ENCODE measurements at places on chromosomes 11 and 22.

- DNase-seq, result no peak
These were observed 807 bp upstream of the ZNF74 start for GRCh38 chr22:20392983-20393704.

- no peak for DNase-seq
These were observed 81.7 kb upstream of the MYO18B start for GRCh38 chr22:25660336-25660735.

- no peak for DNase-seq
These were observed 581.5 kb downstream of the LRRC4C start for GRCh38 chr11:40877981-40878380.

GRCh38 chr11:72352859-72353551, 81.3 kb downstream of the CLPB start:
- peak; percentile 60 for DNase-seq

DNA sequence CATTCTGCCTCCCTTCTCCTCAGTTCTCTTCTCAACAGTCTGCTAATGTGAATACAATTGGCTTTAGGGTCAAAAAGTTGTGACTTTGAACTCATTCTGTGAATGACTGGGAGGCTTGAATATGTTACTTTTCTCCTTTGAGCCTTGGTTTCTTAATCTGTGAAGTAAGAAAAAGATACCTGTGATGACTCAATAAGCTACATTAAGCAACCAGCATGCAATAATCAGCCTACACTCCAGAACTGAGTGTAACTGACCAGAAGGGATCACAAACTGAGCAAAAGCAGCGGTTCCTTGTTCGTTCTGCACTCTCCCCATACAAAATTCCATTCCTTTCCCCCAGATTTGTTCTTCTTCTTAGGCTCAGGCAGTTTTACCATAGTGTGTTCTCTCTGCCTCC, 23.4 kb downstream of the ZNF202 start:
- DNase-seq, result no peak

GRCh38 chr11:111237926-111238325, 7.6 kb upstream of the POU2AF2 start:
- no peak for DNase-seq

DNA sequence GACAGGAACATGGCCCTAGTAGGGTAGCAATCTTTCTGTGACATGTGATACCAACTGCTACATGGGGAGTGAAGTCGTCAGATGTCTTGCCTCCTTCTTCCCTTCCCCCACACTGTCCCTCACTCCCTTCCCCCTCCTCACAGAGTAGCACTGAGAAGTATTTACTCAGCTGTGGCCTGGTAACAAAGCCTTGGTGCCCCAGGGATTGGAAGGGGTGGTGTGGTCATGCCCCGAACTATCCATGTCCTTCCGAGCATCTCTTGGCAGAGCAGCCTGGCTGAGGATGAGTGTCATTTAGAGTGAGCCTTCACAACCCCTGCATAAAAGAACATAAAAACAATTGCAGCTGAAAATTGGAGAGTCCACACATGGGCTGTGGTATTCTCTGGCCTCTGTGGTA, 46.1 kb downstream of the ARFGAP2 start:
- no peak for DNase-seq

GRCh38 chr11:79040348-79040747, 400.5 kb downstream of the TENM4 start:
- no peak for DNase-seq

DNA sequence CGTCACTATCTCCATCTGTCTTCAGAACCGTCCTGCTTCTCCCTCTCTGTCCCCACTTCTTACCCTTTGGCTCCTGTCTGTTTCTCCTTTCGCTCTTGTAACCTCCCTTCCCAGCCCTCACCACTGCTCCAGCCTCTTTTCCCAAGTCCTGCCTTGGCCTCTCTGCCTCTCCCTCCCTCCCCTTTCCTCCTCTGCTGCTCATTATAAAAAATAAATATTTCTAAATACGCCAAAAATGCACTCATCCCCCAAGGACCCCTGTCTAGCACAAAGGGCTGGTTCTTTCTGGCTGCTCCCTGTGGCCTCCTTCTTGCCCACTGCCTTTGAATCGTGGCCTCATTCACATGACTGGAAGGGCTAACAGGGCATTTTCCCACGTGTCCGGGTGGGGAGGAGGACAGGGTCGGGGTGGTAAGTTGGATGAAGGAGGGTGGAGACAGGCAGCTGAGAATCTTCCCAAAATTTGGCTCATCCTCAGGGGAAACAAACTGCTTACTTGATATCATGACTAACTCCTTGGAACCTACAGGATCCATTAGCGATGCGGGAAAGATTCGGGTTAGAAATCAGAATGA, 26.4 kb upstream of the OAF start:
- no peak for DNase-seq

DNA sequence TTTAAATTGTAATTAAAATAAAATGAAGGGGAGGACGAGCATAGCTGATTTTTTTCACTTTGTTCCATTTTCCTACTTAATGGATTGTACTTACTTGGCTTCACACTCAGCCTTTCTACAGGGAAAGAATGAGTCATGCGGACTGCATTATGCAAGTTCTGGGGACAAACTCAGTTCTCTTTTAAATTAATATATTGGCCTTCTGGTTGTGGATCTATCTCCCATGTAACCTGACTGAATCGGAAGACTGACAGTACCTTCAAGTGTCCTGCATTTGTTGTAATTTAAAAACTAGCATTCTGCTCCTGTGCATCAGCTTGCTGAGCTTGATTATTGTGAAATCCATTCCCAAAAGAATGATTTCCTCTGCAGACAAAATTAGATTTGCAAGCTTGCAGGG, 12.2 kb downstream of the OR8D1 start:
- no peak for DNase-seq

DNA sequence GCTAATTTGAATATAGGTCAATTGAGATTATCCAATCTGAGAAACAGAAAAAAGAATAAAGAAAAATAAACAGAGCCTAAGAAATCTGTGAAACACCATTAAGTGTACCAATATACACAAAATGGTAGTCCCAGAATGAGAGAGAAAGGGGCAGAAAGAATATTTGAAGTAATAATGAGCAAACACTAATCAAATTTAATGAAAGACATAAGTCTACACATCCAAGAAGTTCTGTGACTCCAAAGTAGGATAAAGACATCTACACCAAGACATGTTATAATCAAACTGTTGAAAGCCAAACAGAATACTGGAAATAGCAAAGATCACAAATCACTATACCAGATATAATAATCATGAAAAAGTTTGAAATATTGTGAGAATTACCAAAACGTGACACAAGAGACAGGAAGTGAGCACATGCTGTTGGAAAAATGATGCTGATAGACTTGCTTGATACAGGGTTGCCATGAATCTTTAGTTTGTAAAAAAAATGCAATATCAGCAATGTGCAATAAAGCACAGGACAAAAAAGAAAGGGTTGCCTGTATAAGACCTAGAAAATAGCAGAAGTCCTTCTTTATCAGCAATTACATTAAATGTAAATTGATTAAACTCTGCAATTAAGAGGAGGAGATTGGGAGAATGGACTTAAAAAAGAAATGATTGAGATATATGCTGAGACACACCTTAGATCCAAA, 75.8 kb downstream of the RNF169 start:
- no peak for DNase-seq

- no peak for DNase-seq
These were observed 13.4 kb downstream of the CKAP5 start for GRCh38 chr11:46832511-46833214.

DNA sequence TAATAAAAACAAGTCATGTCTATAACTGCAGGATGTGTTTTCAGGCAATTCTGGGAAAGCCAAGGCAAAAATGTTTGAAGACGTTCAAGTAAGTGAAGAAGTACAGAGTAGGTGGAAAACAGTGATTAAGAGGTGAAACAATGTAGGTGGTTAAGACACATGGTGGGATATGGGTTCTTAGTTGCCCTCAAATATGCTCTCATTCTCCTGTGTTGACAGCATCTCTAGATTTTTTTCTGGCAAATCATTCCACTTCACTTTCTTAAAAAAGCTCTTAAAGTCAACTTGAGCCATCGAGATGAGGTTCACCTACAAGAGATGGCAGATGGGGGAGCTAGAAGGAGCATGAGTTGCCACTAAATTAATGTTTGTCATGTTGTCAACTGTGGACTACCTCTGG, 1041.0 kb upstream of the CNTN5 start:
- no peak for DNase-seq

DNA sequence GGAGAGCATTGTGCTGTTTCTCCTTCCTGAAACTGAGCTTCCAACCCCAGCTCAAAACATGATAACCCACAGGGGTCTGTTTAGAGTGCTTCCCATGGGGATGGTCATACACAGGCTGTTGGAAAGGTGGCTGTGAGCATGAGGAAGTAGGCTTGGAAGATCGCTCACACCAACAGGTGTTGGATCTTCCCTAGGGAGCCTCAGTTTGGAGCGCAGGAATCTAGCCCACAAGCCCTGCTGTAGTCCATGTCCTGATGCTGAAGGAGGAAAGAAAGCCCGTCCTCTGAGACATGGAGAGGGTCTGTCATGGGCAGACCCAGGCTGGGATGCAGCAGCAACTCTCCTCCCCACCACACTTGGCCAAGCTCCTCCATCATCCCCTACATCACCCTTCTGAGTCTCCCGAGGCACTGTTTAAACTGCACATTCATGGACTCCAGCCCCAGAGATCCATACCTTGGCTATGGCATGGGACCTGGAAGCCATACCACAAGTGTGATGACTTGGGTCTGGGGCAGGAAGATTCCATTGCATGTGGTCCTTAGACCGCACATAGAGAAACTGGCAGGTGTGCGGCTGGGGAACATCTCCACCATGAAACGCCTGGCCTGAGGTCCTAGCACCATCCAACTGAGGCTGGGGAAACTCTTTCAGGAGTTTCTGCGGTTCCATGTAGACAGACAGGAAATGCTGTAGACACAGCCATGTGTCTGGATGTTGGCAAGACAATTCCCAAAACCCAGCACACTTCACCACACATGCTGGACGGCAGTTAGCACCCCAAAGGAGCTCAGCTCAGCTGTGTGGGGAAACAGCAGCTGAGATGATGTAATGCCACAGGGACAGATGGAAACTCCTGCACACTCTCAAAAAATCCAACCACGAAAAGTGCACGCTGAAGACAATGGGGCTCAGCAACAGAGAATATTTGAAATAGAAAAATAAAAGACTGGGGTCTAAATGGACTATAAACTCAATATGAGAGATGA, 27.6 kb upstream of the TTC12 start:
- no peak for DNase-seq

GRCh38 chr22:29827091-29827490, 11.0 kb downstream of the ASCC2 start:
- no peak for DNase-seq

- DNase-seq, result no peak
These were observed 313.9 kb downstream of the ST3GAL4 start for GRCh38 chr11:126669416-126669815.

DNA sequence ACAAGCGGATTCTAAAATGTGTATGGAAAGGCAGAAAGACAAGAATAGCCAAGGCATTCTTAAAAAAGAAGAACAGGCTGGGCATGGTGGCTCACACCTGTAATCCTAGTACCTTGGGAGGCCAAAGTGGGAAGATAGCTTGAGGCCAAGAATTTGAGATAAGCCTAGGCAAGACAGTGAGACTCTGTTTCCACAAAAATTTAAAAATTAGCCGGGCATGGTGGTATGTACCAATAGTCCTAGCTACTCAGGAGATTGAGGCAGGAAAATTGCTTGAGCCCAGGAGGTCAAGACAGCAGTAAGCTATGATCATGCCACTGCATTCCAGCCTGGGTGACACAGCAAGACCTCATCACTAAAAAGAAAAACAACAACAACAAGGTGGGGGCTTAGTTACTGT, 46.0 kb upstream of the PPP2R1B start:
- DNase-seq, result no peak

GRCh38 chr11:77710358-77710757, 72.8 kb upstream of the CLNS1A start:
- no peak for DNase-seq

GRCh38 chr22:40583053-40583741, 53.3 kb downstream of the MRTFA start:
- DNase-seq, result peak; percentile 58

DNA sequence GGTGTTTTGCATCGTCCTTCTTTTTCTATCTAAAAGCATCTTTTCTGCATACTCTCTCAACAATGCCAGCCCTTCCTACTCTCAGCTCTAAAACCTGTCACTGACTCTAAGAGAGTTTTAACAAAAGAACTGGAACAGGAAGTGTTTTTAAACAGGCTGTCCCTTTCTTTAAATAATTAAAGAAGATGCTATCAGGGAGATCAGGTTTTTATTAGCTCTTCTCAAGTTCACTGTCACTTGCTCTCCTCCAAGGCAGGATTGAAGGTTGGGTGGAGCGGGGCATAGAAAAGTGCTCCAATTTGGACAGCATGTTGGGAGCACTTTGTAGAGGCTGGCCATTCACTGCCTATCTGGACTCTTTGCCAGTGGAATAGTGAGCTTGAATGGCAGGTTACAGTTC, 56.4 kb upstream of the BARX2 start:
- DNase-seq, result no peak

- DNase-seq, result no peak
These were observed 1.1 kb upstream of the CNTN5 start for GRCh38 chr11:99019696-99020095.

GRCh38 chr11:41842673-41843072, 383.2 kb upstream of the LRRC4C start:
- peak; percentile 11 for DNase-seq

- DNase-seq, result no peak
These were observed 119.3 kb upstream of the OR9Q1 start for GRCh38 chr11:57904376-57904775.

- DNase-seq, result peak; percentile 94
These were observed 799 bp downstream of the CCDC88B start for GRCh38 chr11:64340671-64341335.

DNA sequence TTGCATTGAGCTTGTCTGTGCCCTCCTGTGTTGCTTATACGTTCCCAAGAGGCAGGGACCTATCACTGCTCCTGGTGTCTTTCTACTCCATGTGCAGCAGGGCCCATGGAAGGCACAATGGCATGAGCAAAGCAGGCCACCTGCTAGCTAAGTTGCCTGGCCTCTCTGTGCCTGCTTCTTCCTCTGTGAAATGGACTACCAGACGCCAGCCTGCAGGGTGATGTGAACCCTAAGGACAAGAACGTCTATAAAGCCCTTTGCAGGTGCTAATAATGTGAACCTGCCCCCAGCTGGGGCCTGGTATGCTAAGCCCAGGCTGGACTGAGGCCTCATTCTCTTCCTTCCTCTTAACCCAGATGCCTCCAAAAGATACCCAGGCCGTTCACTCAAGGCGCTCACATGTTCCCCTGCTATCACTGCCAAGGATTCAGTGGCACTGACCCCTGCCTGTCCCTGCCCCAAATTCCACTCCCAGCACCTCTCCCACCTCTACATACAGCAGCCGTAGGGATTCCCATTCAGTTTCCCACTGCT, 4.0 kb downstream of the GUCD1 start:
- DNase-seq, result no peak

All from activated CD4-positive, alpha-beta T cell treated with anti-CD3 and anti-CD28 coated beads, Interleukin-2, amount 10 ng/mL, durations not matched to agents 24 days and 14 days (primary cell).